ENCODE measurements at places on chromosomes 3 and 15.
A peak's percentile ranks its signal among the peaks of the same experiment; 100 is the strongest.

- DNase-seq, result no peak
These were observed 58.5 kb upstream of the SLC24A5 start for GRCh38 chr15:48062148-48062872.

GRCh38 chr3:52852419-52852818, 17.6 kb upstream of the MUSTN1 start:
- DNase-seq, result no peak

DNA sequence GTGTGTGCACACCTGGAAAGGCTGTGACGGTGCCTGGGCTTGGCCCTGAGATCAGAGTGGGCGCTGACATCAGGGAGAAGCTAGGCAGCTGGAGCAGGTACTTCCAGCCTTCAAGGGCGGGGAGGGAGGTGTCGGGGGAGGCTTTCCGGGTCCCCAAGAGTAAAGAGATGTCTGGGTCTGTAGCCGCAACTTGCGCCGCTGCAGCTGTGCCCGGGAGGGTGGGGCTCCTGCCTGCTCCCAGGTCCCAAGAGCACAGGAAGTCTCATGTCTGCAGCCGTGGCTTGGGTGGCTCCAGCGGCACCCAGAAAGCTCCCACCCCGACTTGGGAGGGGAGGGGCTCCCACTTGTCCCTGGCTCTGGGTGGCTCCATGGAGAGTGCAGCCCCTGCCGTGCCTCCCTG, 103.2 kb upstream of the BNIP2 start:
- DNase-seq, result no peak

DNA sequence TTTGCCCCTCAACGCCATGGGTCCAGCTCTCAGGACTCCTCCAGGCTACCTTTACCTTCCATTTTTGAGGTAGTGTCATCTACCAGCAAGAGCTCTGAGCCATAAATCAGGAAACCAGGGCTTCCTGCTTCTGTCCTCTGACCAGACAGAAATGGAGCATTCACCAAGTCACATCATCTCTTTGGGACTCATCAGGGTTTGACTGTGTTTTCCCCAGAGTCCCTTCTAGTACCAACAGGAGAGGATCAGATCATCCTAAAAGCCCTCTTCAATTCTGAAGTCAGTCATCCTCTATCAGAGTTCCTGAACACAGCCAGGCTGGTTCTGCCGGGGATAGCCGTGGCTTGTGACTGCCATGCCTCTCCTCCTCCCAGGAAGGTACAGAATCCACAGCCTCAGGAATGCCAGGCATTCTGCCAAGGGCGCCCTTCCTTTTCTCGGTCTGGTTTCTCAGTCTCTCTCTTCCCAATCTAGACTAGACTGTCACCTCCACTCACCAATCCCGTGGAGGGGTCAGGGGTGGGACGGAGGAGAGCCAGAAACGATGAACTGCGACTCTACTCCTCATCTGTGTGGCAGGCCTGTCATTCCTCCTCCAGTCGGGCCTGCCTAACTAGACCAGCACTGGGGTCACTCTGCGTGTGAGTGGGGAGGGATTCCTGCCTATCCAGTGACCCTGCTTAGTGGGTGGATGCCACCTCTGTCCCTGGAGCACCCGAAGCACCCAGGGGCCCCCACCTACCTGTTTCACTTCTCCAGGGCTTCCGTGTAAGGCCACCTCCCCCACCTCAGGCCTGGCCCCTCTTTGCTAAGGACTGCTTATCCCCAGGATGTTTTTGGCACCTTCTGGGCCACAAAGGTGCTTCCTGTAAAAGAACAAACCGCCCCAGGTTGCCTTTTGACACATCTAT, 30.9 kb downstream of the CCNL1 start:
- no peak for DNase-seq

DNA sequence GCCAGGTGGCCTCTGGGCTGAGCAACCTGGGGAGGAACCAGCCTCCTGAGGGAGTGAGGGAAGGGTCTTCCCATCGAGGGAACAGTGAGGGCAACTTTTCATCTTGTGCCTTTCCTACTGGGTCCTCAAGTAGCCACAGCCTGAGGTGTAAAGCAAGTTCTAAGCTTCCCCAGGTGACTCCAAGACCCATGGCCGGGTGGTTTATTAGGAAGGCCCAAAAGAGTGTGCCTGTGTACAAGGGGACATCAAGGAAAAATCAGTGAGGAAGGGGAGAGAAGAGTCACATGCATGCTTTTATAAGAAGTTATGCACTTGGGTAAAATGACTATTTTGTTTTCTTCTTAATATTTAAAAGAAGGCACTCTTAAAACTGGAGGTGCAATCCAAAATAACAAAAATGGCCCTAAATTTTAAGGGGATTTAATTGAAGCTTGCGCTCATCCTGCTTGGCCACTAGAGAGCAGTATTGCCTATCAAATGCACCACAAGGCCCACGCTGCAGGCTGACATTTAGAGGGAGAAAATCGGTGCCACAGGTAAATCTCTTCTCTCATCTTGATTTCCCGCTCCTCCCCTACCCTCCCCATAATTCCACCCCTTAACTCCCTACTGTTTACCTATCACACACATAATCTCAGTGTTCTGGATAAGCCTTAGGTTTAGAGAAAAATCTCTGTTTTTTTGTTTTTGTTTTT, 6.7 kb downstream of the NANOGP8 start:
- no peak for DNase-seq

DNA sequence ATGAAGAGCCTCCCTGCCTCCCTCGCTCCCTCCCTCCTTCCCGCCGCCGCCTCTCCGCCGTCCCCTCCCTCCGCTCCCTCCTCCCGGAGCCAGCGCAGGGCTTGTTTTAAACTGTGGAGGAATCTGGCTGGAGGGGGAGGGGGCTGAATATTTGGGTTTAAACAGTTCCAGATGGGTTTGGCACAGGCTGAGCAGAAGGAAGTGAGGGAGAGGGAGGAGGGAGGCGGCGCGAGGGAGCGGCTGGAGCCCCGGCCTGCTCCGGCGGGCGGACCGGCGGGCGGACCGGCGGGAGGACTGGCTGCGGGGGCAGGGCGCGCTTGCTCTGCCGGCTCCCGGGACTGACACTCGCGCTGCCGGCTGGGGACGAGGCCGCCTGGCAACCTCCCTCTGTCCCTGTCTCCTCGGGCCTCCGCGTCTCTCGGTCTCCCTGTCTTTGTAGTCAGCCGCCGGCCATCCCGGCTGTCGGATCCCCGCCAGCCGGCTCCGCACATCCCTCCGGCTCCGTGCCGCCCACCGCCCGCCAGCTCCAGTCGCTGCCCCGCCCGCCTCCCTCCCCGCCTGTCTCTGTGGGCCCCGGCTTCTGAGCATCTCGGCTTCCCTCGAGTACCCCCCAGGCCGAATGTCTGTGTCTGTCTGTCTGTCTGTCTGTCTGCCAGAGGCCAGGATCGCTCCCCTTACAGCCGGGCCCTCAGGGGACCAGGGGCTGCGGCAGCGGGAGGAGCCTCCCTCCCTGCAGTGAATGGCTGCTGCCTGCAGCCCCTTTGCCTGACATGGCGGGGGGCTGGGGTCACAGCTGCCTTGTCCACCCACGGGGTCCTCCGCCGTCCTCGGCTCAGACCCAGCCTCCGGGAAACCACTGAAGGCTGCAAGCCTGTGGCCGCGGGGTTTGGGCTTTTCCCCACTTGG, 7.6 kb downstream of the EPHB3 start:
- peak; percentile 87 for DNase-seq

DNA sequence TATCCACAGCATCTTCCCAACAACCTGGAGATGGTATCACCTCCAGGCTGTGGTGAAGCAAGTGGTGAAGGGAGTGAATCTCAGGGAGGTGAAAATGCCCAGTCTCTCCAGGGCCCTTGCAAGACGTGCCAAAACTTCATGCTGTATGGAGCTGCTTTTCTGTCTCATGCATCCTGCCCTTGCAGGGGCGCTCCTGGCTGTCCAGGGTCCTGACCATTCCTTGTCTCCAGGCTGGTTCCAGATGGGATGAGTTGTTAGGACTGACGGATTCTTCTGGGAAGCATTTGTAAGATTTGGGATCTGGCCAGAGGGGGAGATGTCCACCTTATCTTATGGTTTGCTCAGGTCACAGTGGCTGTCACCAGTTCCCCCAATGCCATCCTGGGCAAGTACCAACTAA, 15.8 kb downstream of the TGM4 start:
- no peak for DNase-seq

DNA sequence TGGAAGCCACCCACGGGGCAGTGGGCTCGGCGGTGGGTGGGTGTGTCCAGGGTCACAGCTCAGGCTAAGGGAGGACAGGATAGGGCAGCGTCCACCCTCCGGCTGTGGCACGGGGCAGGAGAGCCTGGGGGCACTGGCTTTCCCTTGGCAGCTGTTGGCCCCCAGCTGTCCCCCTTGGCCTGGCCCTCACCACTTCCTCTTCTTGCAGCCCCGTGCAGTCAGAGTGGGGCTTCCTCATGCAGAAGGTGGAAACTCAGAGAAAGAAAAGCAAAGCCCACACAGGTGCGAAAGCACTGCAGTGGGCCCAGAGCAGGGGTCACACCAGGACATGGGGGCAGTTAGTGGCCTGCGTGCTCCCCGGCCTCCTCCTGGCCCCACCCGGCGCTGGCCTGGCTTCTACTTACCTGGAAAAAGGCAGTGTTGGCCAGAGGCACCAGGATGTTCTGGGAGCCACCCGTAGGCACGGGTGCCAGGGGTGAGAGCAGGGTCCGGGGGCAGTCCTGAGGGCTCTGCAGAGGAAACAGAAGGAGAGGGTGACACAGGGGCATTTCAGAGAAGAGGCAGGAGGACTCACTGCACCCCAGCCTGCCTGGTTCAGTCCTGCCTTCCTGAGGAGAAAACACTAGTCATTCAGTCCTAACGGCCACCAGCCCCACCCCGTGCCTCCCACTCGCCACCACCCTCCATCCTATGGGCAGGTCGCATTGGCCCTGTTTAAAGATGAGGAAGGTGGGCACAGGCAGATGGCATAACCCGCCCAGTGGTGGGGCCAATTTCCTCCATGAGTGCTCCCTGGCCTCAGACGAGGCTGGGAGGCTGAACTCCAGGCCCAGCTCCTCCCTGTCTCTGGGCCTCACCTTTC, 28.3 kb downstream of the PLXND1 start:
- no peak for DNase-seq

GRCh38 chr3:119428538-119428937, 34.9 kb downstream of the TMEM39A start:
- no peak for DNase-seq

DNA sequence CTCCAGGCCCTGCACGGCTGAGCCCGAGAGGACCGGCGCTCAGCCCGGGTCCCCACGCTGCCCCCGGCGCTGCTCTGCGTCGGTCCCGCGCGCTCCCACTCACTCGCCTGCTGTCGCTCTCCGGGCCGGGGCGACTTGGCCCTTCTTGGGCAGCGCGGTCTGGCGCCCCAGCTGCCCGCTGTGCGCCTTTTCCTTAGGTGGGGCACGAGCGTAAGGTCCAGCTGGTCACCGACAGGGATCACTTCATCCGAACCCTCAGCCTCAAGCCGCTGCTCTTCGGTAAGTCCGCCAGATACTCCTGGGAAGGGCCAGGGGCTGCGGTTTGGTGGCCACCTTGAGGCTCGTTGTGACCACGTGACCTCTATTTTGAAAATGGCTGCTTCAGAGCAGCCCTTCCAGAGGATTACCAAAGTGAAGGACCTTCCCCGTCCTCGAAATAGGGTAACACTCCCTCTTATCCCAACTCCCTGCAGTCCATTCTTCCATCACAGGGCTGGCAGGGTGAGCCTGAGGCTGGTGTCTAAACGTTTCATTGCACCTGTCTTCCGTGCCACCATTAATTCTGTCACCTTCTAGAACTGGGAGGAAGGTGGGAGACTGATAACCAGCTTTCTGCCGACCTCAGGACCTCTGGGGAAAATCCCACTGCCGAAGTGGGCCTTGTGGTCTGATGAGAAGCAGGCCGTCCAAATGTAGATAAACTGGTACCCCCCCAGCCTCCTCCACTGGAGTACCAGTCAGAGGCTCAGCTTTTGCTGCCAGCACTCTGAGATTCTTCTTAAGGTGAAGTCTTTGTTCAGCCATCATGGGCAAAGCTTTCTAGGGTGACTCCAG, 812 bp downstream of the P4HTM start:
- DNase-seq, result no peak

DNA sequence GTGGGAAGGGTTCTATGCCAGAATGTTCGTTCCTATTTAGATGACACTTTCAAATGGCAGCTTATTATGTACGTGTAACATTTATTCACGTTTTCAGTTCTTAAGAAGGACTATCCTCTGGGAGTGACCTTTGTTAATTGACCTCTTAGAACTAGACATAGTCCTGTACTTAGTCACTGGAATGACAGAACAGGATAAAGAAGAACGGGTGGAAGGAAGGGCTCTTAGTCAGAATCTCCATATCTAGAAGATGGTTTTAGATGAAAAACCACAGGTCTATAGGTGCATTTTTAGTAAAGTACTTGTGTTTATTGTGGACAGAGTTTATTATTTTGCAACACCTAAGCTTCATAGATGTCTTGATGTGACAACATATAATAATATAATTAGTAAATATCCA, 6.5 kb downstream of the METTL6 start:
- DNase-seq, result no peak

DNA sequence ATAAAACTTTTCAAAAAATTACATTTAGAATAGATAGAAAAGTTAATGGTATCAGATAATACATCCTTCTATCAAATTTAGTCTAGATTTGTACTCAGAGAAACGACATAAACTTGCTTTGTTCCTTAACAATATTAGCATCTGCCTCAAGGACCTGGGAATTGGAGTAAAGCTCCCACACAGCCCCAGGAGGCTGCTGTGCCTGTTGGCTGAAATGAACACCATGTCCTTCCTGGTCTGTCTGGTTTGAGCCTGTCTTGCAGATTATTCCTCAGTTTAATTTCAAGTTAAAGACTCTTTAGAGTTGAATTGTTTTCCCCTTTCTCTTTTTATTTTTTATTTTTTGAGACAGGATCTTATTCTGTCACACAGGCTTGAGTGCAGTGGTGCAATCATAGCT, 19.4 kb downstream of the GNB5 start:
- no peak for DNase-seq

DNA sequence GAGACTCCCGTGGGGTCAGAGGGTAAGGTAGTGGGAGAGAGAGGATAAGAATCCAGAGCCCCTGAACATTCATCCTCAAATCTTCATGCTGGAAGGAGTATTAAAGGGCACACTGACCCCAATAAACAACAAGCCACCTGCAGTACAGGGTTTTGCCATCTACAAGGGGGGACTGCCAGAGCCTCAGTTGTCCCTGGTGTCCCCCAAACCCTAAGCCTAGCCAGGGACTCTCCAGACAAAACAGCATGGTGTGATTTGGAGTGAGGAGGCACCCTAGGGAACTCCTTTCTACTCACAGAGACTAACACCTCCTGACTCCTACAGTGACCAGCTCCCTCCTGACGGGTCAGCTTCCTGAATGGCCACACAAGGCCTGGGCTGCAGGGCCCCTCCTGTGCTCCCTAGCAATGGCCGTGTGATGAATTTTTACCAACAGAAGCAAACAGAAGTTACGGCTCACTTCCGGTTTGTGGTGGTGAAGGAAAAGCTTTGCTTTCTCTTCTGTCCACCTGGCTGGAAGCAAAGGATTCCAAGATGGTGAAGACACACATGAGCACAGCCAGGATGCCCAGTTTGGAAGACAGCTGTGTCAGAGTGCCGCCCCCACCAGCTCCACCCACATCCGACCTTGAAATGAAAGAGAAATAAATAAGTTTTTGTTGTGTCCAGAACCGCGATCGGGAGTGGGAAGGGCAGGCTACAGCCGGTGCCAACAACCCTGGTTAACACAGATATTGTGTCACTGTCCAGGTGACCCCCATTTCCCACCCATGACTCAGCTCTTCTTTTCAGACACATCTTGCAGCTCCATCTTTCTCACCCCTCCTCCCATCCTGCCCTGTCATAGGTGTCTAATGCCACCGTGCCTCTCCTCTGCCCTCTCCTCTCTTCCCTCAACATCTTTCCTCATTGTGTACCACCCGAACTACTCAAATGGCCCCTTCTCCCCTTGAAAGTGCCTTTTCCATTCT, 69.6 kb upstream of the ATP13A3 start:
- no peak for DNase-seq

- no peak for DNase-seq
These were observed 74.7 kb upstream of the GAP43 start for GRCh38 chr3:115548611-115549010.

GRCh38 chr3:59052803-59053411, 3.1 kb upstream of the CFAP20DC start:
- DNase-seq, result no peak
